ENCODE measurements at places on chromosomes 2 and 18.

DNA sequence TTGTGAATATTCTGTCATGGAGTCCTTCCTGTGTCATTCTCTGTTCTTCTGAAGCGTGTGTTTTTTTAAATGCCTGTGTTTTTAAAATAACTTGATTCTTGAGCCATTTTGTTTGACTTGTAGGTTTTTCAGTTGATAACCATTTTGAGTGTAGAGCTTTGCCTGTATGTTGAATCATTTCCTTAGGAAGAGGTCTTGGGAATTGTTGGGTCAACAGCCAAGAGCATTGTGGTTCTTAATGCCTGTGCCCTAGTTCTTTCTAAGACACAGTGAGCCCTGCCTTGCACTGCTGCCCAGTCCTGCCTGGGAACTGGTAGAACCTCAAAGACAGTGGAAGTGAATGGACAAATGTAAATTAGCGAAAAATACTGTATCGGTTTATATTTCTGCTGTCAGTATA lies 25.9 kb downstream of the RAB12 start:
- DNase-seq, result no peak

DNA sequence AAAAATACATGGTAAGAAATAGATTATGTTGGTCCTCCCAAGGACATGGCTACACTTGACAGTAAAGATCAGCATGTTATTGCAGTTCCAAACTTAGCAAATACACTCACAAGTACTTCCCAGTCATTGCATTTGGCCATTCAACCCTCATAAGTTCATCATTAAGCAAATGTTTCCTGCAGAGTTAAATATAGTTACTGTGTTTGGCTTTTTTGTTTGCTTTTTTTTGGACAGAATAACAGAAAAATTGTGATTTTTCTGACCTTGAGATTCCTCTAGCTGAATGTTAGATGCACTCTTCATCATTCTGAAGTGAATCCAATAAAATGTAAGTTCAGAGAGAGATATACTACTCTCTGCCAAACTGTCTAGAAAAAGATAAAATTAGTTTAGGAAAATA lies 295.3 kb downstream of the GPD2 start:
- no peak for DNase-seq

- peak; percentile 34 for DNase-seq
These were observed 673.0 kb downstream of the ARHGAP15 start for GRCh38 chr2:143802242-143802641.

DNA sequence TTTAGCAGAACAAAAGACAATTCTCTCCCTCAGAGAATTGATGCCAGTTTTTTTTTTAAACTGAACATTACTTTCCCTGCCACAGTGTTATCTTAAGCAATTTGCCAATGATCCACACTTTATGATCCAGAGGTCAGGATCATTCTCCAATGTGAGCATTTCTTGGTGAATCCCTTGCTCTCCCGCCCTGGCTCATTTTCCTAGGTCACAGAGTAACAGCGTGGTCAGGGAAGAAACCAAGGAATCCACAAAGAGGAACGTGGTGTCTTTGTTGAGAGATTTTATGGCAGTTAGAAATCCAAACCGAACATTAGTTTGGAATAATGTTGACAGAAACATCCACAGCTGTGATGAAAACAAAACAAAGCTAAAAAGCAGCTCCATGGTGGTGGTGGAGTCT lies 250.3 kb downstream of the TTC32 start:
- no peak for DNase-seq

DNA sequence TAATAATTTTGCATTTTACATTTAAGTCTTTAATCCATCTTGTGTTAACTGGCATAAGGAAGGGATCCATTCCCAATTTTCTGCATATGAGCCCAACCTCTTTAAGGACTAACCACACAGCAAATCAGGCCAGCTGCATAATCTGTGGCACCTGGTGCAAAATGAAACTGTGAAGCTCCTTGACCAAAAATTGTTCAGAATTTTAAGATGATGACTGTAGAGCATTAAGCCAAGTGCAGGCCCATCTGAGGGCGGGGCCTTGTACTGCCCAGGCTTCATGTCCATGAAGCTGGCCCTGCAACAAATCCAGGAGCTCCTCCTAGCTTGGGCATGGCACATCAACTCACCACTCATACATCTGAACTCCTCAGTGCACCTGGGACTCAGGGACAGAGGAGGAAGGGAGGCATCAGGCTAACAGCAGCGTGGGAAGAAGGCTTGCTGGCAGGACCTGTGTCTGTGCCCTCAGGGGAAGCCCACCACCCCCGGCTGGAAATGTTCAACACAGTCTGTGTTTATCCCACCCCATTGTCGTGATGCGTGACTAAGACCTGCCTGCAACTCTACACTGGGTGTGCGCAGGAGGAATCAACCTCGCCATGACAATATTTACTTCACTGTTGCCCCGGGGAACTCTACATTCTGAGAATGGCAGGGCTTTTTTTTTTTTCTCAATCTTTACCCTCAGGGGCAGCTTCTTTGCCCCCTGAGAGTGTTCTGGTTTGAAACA lies 128.9 kb upstream of the SIX2 start:
- DNase-seq, result no peak

GRCh38 chr18:8262221-8262620 lies 347.0 kb upstream of the RAB12 start:
- no peak for DNase-seq

Data from HTR-8/SVneo (cell line).